Astrocyte of the hippocampus (primary cell): ENCODE measurements at places on chromosomes 3 and 15.

- DNase-seq, result no peak
Observed at GRCh38 chr3:105483476-105483875, 116.8 kb downstream of the ALCAM start.

GRCh38 chr3:10577486-10577885 lies 72.1 kb upstream of the ATP2B2 start:
- peak; percentile 20 for DNase-seq

- DNase-seq, result no peak
Observed at GRCh38 chr3:186442162-186442561, 80.1 kb upstream of the DGKG start.

DNA sequence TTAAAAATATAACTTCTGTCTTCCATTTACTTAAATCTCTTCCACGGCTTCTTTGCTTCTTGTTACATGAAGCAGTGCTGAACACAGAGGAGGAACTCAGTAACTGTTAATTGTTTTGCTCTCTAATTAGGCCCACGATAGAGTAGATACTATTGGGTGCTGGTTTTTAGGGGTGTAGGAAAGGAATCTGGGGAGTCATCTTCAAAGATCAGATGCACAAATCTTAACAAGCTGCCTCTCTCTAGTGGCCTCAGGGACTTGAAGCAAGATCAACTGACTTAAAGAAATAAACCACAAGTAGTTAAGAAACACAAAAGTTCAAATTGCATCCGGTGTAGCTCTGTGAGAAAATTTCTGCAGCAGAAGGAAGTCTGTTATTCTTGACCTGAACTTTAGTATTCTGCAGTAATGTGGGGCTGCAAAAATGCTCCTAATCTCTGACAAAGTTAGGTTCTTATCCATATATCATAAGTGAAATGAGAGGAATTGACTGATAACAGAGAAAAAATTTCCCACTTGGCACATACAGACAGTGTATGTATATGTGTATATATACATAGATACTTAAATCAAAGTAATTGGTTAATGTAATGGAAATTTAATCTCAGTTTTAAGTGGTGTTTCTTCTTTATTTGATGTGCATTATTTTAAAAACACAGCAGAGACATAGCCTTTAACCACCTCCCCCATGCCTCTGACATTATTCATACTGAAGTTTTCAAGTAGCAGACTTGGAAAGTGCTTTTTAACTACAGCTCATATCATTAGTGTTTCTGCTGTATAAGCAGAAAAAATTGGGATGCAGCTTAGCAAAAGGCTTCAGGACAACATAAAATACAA lies 51.8 kb downstream of the CHST2 start:
- peak; percentile 50 for DNase-seq

GRCh38 chr3:23356169-23356568 lies 153.0 kb downstream of the UBE2E2 start:
- no peak for DNase-seq

DNA sequence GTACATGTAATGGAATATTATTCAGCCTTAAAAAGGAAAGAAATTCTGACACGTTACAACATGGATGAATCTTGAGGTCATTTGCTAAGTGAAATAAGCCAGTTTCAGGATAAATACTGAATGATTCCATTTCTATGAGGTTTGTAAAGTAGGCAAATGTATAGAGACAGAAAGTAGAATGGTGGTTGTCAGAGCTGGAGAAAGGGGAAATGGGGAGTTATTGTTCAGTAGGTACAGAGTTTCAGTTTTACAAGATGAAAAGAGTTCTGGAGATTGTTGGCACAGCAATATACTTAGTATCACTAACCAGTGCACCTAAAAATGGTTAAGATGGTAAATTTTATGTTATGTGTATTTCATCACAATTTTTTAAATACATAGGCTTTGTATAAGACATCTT lies 60.6 kb downstream of the USP8 start:
- DNase-seq, result no peak

- DNase-seq, result no peak
Observed at GRCh38 chr3:46503200-46503874, 5.6 kb downstream of the RTP3 start.

DNA sequence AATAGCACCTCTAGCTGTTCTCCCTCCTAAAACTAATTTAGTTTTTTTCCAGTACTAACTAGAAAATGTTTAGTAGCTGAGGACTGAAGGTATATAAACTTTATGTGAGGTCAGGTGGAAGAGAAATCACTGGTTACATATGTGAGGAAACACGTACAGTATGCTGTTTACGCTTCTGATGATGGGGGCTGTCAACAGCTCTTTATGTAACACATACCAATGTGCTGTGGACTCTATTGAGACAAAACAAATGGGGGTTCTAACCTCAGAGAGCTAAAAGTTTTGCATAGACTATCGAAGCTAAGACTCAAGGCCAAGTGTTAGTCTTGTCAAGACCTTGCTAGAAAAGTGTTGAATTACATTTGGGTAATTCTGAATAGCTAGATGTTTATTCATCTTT lies 107.5 kb downstream of the SYNPR start:
- DNase-seq, result no peak

- DNase-seq, result no peak
Observed at GRCh38 chr15:78290222-78290621, 9.2 kb downstream of the SKIC8 start.

- DNase-seq, result peak; percentile 61
Observed at GRCh38 chr15:47991357-47991756, 129.4 kb upstream of the SLC24A5 start.

DNA sequence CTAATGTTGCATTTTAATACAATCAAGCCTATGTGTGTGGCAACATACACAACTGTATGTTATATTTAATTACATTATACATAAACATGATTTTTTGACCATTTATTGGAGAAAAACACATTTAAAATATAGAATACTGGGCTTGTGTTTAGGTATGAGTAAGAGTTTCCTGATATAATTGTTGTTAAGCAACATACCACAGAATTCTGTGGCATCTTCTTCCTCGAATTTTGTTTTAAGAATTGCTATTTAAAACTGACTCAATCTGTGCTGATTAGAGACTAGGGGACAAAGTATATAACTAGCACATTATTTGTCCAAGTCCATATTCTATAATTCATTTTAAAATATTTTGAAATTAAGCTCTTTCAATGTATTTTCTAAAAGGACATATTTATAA lies 376.8 kb upstream of the THBS1 start:
- no peak for DNase-seq

DNA sequence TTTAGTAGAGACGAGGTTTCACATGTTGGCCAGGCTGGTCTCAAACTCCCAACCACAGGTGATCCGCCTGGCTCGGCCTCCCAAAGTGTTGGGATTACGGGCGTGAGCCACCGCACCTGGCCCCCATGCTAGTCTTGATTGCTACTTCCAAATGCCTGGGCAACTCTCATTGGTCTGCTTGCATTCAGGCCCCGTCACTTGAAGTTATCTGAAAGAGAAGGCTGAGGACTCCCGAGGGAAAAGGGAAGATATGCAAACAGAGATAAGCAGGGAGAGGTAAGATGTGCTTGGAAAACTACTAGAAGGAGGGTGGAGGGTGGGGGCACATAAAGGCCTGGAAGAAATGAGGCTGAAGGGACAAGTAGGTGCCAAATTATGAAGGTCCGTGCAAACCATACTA lies 4.4 kb upstream of the LPP start:
- DNase-seq, result no peak

GRCh38 chr3:108021131-108021530 lies 69.7 kb downstream of the CD47 start:
- DNase-seq, result no peak

DNA sequence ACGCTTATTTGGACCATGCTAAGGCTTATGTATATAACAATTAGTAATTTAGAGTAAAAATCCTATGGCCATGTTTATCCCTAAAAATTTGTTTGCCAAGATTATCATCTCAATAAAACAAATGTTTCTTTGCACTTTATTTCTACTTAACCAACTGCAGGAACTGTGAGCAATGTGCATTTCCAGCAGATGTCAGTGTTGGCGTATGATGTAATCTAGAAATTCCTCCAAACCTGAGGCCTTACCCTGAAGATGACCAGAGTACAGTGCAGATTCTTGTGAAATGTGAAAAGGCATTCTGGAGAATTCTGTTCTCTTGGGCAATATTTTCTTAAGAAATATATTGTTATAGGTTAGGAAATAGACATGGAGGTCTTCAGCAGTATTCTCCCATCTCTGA lies 205.9 kb downstream of the MBNL1 start:
- DNase-seq, result peak; percentile 75

- peak; percentile 99 for DNase-seq
Observed at GRCh38 chr3:11136830-11137626, 17.3 kb upstream of the HRH1 start.

DNA sequence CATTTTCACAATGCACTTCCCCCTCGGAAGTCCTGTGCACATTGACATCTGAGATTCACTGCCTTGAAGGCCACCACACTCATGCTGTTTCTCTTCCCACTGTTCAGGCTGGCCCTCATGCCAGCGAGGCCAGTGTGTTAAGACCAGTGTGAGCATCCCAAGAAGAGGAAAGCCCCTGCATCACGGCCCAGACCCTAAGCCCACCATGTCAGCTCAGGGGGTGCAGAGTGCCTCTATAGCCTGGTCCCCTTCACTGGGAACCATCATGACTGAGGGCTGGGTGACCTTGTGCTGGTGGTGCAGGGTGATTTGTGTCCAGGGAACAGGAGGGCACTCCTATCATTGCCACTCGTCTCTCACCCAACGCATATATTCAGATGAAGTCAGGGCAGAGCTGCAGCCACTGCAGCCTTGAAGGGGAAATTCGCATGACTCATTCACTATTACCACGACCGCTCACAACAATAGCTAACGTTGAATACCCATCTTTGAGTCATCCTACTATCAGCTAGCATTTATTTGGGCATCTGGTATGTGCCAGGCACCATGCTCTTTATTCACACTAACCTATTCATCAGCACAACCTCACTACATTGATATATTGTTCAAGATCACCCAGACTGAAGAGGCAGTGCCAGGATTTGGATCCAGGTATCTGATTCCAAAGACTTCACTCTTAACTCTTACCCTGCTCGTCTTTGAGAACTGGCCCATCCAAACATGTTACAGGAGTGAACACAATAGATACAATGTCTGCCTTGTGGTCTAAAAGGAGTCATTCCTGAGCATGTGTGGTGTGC lies 58.8 kb upstream of the SLC6A11 start:
- DNase-seq, result peak; percentile 55

GRCh38 chr15:49116108-49116857 lies 39.1 kb downstream of the COPS2 start:
- no peak for DNase-seq

DNA sequence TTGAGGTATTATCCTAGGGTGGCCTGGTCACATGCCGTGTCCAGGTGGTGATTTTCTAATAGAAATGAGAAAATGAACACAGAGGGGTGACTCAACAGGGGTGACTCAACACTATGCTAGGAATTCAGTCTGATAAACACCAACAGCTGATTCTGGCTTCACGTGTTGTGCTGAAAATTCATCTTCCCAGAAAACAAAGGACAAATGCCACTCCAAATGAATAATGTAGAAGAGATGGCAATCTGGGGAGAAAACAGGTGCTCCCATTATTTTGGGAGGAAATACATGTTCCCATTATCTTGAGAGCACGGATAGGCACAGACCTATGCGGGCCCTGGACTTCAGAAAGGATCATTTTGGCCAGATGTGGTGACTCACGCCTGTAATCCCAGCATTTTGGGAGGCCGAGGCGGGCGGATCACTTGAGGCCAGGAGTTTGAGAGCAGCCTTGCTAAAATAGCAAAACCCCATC lies 101.2 kb upstream of the MEX3B start:
- peak; percentile 86 for DNase-seq

- peak; percentile 76 for DNase-seq
Observed at GRCh38 chr3:106688464-106688863, 688.8 kb upstream of the CCDC54 start.

DNA sequence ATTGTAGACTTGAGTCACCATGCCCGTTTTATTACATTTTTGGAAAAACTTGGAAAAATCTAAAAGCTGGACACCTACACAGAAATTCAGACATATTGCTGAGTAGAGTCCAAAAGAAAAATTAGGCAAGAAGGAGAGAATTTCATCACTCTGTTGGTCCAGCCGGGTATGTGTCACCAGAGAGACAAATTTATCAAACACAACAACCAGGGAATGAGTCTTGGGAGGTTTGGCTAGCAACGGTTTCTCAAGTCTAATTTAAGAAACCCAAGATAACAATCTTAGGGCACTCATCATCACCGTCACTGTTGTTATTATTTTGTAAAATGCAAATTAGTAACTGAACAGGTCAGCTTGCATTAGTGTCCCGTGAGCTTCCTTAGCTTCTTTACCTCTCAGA lies 197.5 kb upstream of the C2CD4B start:
- peak; percentile 30 for DNase-seq

- no peak for DNase-seq
Observed at GRCh38 chr3:39137991-39138803, 15.2 kb downstream of the CSRNP1 start.

DNA sequence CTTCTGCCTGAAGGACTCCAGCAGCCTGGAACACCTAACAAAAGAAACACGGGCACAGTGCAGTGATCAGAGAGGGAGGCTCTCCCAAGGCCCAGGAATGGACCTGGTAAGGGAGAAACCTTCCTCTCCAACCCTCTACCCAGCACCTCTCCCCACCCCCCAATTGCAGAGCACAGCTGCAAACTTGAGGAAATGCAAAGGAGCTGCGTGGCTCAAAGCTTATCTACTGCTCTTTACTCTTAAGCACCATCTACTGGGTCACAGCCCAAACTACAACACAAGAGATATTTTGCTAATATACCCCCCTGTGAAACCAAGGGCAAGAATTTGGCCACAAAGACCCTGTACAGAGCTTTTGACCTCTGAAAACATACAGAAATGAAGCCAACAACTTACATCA lies 328.3 kb downstream of the OXSM start:
- peak; percentile 41 for DNase-seq

DNA sequence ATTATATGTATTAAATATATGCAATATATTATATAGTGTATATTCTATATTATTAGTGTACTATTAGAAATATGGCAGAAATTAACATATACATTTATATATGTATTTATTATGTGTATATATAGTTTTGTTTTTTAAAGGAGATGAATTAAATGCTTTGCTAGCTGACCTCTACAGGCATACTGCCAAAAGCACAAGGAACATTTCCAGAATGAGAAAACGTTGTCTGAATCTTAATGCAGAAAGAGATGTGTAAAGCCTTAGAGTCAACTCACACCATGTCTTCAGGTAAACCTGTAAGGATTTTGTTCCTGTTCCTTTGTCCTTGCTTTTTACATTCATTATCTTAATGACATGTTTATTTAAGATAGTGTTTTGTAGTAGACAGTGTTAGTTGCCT lies 111.9 kb downstream of the ST8SIA2 start:
- DNase-seq, result peak; percentile 69

- DNase-seq, result peak; percentile 40
Observed at GRCh38 chr3:187130346-187131066, 8.8 kb downstream of the RPL39L start.

DNA sequence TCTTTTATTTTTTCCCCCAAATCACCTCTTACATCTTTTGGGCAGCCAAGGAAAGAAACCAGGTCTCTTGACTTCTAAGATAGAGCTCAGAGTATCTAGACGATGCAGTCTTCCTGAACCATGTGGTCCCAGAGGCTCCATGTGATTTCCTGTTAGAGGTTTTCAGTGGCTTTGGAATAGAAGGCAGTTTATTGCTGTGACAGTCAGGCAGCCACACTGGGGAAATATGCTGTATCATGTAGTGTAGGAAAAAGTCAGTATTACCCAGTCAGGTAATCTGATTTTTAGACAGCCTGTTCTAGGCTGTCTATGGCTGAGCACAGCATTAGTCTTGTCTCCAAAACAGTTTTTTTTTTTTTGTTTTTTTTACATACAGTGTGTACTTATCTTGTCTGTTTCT lies 294.3 kb downstream of the THSD4 start:
- DNase-seq, result no peak
